Renal pelvis (tissue), 12 donors: ENCODE measurements at places on chromosomes 13 and 19. TPM values are rescaled to one million over a fixed set of nuclear protein-coding genes. Genes with fewer than 3 reads are reported as not detected.
A peak's percentile ranks its signal among the peaks of the same experiment; 100 is the strongest.

DNA sequence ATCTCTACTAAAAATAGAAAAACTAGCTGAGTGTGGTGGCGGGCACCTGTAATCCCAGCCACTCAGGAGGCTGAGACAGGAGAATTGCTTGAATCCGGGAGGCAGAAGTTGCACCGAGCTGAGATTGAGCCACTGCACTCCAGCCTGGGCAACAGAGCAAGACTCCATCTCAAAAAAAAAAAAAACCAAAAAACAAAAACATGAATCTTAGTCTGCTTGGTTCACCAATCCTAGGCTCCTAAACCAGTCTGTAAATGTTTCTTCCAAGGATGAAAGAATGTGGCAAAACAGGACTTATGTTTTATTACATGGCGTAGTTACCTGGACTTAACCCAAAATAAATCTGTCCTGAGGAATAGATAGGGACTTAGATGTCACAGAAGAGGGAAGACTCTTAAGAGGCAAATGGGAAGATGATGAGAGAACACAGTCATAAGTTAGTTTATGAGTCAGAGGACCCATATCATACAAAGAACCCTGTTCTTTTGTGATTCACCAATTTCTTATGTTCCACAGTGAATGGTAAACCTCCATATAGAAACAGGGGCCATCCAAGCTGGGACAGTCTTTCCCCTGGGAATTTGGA, 6.9 kb upstream of the FBXL3 start:
- no peak for DNase-seq

- DNase-seq: no peak
These were observed 777.0 kb upstream of the SLITRK1 start for GRCh38 chr13:84659359-84659661.

- no peak for DNase-seq
These were observed 11.4 kb downstream of the ZNF331 start for GRCh38 chr19:53549340-53549739.

GRCh38 chr13:77300176-77301037, 26.5 kb downstream of the MYCBP2 start:
- DNase-seq: no peak

GRCh38 chr13:19665427-19665859, 32.0 kb downstream of the MPHOSPH8 start:
- no peak for DNase-seq

The ZNF615 gene
- polyA plus RNA-seq: 18.3 TPM

- DNase-seq: no peak
These were observed 888.9 kb downstream of the SLITRK1 start for GRCh38 chr13:82993417-82993816.

- no peak for DNase-seq
These were observed 14.8 kb upstream of the F7 start for GRCh38 chr13:113090806-113091205.

GRCh38 chr13:101486708-101487437, 34.4 kb downstream of the ITGBL1 start:
- no peak for DNase-seq

DNA sequence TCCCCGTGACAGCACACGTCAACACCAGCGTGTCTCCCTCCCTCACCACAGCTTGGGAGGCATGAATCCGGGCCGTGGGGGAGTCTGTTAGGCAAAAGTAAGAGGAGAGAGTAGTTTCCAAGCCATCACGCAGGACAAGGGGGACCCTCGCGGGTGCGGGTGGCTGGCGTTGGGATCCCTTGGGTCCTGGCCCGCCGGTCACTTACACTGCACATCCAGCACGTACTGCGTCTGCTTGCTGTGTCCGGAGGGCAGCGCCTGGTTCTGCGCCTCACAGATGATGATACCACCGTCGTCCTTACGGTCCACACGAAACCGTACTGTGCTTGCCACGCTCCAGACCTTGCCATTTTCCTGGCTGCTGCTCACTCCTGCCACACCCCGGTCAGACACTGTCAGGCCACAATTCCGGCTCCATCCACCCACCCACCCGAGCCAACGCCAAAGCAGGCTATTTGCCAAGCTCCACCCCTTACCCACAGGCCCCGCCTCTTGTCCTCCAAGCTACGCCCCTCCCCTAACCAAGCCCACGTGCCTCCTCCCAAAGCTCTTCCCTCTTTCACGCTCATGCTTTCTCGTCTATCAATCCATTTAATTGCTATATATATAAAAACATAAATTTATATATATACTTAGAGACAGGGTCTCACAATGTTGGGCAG, 6.6 kb upstream of the ZNF428 start:
- no peak for DNase-seq

GRCh38 chr13:106481919-106482318, 53.5 kb downstream of the EFNB2 start:
- no peak for DNase-seq

- no peak for DNase-seq
These were observed 13.9 kb downstream of the RABAC1 start for GRCh38 chr19:41945135-41945766.

- DNase-seq: no peak
These were observed 37.1 kb downstream of the MLLT1 start for GRCh38 chr19:6242677-6243076.

The DNAAF3 gene
- 11.7 TPM for polyA plus RNA-seq

DNA sequence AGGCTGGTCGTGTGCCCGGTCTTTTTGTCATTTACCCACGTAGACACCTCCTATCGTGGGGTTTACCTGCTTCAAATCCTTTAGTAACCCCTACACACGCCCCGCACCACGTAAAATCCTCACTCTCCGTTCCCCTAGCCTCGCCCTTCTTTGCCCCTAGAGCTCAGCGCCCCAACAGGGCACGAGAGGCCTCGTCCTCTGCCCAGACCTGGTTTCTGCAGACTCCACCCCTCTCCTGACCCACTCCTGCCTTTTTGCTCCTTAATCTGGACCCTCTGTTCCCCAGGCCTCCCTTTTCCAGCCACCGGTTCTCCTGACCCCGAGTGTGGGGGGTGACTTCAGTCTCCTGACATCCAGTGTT, 412 bp downstream of the ZNF528 start:
- peak; percentile 3 for DNase-seq

DNA sequence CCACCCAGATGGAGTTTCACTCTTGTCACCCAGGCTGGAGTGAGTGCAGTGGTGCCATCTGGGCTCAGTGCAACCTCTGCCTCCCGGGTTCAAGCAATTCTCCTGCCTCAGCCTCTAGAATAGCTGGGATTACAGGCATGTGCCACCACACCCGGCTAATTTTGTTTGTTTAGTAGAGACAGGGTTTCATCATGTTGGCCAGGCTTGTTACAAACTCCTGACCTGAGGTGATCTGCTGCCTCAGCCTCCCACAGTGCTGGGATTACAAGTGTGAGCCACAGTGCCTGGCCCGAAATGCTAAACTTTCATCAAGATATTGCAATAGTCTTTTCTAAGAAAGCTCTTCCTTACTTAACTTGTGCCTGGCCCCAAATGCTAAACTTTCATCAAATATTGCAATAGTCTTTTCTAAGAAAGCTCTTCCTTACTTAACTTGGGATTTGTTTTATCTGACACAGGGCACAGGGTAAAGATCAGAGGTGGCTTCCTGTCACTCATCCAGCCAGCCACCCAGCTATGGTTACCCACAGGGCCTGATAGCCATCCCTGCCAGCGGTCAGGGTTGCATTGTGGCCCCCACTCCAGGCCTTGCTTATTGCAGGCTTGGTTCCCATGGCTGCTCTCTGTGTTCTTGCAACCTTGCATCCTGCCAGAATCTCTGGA, 352.3 kb upstream of the TMTC4 start:
- DNase-seq: no peak

The MBD3L3 gene
- polyA plus RNA-seq: not detected

- DNase-seq: no peak
These were observed 14.3 kb upstream of the SHD start for GRCh38 chr19:4264812-4265211.

GRCh38 chr13:23626700-23627099, 56.5 kb downstream of the TNFRSF19 start:
- DNase-seq: no peak

GRCh38 chr19:57537953-57538547, 10.9 kb downstream of the ZNF549 start:
- no peak for DNase-seq

The FFAR2 gene
- 0.28 TPM for polyA plus RNA-seq

The OR4F17 gene
- not detected for polyA plus RNA-seq

DNA sequence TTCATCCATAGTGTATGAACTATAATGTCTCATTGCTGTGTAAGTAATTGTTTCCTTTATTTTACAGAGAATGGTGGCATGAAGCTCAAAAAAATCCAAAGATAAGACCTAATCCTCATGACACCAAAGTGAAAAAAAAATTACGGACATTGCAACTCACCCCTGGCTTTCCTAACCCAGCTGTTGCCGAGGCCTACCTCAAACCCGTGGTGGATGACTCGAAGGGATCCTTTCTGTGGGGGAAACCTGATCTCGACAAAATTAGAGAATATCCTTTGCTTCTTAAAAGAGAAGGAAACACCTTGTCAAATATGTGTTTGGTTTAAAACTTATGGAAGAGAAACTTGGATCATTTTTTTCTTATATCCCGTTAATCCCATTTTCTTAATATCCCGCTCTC, 26.3 kb downstream of the ERCC5 start:
- DNase-seq: no peak

The PRTN3 gene
- 2.0 TPM for polyA plus RNA-seq
